ENCODE measurements at places on chromosomes 7 and 10.

DNA sequence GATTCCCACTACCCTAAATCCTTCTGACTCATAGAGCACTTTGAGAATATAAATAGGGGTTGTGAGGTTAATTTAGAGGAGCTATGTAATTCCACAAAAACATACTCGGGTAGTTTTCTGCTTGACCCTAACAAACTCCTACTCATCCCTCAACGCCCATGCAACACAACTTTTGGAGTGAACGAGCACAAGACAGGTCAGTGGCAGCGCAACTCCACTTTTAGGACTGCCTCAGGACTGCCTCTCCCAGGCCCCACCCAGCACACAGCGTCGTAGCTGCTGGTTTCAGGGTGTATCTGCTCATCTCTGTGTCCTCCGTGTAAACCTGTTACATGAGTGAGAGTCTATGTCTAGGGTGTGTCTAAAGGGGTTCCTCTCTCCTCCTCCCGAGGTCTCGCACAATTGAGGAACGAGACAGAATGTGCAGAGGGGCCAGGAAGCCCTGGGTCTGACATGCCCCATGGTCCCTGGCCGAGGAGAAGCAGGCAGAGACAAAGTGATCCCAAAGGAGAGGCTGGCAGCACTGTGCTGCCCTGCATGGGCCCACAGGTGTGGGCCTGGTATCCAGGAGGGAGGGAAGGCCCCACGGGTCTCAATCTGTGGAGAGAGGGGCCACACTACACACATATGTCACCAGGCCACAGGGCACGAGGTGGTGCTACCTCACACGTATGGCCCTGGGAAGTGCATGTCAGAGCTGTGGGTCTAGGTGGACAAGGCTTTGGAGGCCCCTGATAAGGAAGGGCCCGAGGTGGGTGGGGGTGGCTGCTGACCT, 45.5 kb downstream of the CAMK2B start:
- DNase-seq = no peak

- no peak for DNase-seq
These were observed 66.4 kb upstream of the SHH start for GRCh38 chr7:155878674-155879073.

DNA sequence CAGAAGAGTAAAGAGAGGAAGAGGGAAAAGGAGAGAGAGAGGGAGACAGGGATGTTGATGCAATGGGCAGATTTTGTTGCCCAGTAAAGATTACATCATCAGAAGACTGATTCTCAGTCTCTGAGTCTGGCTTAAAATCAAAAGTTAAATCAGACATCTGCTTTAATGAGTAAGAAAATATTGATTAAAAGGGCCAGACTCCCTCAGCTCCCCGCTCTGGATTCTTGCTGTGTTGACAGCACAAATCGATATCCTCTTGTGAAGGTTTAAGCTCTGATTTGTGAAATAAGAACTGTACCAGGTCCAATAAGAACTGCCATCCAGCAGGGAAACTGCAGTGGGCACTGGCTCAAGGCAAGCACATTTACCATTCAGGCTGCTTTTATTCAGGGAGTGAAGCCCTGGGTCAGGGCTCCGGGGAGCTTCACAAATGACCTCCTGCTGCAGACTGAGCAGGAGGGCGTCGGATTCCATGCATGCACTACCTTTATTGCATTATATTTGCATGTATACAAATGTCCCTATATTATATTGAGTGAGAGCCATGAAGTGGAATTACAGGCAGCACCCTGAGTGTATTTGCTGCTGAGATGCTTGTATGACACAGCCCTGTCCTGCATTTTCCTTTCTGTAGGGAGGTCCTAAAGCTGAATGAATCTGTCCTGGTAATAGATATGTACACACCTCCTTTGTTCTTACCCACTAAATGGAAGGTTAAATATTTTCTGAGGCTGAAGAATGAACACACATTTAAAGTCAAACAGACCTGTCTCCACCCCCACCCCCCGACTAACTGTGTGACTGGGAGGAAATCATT, 401.5 kb downstream of the REEP3 start:
- no peak for DNase-seq

DNA sequence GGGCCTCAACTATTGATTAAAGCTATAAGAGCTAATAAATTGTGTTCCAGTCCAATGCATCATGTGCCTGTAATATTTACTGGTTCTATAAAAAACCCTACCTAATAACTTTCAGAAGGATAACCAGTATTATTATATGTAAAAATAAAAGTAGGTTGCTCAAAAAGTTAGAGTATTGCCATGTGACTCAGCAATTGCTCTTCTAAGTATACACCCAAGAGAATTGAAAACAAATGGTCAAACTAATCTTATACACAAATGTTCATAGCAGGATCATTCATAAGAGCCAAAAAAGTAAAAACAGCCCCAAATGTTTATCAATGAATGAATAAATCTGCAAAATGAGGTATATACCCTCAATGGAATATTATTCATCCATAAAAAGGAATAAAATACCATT, 89.5 kb upstream of the TES start:
- no peak for DNase-seq

- no peak for DNase-seq
These were observed 53.8 kb upstream of the ITGB8 start for GRCh38 chr7:20276705-20277472.

DNA sequence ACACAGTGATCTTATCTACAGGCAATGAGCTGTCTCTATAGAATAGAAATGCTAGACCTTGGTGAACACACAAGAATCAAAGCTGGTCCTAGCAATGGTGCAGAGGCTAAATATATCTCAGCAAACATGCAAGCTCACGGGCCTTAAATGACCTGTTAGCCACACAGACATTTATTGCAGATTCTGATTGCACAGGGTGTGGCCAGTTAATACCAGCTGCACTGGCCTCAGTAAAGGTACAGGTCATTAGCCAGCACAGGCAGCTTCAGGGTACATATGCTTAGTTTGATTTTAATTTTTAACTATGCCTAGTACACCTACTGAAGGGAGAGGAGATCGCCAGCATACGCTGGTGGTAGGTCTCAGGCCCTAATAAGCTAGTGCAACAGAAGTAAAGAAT, 265.4 kb upstream of the DGKB start:
- no peak for DNase-seq

DNA sequence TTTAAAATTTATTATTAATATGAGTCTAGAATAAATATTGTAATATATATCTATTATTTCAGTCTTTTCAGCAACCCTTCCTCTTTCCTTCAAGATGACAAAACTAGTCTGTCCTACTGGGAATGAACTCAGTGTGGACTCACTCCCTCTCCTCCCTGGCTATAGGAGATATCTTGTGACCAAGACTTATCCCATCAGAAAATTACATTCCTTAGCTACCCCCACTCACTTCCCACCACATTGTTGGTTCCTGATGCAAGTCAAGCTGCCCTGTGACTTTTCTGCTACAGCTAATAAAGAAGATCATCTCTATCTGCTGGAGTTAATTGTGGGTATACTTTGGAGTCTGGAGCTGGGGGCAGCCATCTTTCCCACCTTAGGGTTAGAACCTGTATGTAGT, 28.0 kb upstream of the MCU start:
- DNase-seq = no peak

DNA sequence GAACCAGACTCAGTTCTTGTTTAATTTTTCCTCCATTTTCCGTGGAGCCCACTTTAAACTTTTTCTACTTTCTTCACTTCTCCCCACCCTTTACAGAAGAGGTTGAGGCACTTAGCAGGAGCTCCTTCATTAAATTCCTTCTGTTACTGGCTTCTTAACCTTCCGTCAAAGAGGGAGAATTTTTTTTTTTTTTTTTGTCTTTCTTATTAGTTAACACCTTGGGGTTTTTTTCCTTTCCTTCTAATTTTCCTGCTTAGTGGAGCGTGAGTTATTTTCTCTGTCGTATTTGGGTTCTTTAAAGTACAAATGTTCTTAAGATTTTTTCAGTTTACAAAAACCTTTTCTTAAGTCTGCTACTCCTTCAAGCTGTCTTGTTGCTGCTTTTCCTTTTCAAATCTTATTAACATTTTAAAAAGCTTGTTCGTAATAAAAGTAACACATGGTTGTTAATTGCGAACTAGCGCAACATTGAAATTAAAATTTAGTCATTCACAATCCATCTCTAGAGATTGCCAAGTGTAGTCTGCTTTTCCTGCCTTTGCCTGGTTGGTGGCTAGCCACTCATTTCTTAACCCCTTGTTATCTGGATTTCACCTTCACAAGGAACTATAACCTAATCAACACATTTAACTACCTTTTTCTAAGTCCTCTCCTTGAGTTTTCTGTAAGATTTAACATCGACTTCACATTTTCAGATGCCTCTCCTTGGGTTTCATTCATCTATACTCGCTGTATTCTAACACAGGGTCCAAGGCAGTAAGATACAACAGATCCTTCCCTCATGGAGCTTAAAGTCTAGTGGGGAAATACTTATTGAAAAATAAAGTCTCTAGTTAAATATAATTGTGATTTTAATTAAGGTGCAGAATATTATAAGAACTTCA, 2.0 kb downstream of the BMPR1A start:
- DNase-seq = no peak
